Activated naive CD4-positive, alpha-beta T cell (primary cell): ENCODE measurements at places on chromosomes 1 and 21.

- no peak for DNase-seq
Measured at GRCh38 chr1:31110846-31111245, 45.3 kb upstream of the PUM1 start.

DNA sequence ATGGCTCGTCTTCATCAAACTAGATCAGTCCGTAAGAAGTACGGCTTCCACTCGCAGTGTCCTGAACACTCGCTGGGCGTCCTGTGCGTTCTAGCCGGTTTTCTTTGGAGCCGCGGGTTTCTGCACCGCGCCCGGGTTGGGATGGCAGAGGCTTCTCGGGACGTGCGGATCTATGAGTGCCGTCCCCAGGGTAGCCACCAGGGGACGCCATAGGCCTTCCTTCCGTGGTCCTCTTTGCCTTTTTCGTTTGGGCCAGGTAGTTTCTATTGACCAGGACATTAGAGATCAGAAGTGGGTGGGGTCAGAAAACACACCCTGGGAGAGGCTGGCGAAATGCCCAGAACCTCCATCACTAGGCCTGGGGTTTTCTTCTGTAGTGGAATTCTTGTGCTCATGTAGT lies 273.8 kb downstream of the FAM72C start:
- no peak for DNase-seq

- no peak for DNase-seq
Measured at GRCh38 chr1:164794356-164794755, 235.4 kb downstream of the PBX1 start.

GRCh38 chr1:63668298-63668697 lies 75.1 kb downstream of the PGM1 start:
- DNase-seq = no peak

- DNase-seq = no peak
Measured at GRCh38 chr21:45309069-45309986, 21.6 kb upstream of the POFUT2 start.

GRCh38 chr1:65042467-65042866 lies 76.1 kb upstream of the JAK1 start:
- DNase-seq = no peak

- no peak for DNase-seq
Measured at GRCh38 chr1:110986407-110986891, 22.7 kb upstream of the LRIF1 start.

DNA sequence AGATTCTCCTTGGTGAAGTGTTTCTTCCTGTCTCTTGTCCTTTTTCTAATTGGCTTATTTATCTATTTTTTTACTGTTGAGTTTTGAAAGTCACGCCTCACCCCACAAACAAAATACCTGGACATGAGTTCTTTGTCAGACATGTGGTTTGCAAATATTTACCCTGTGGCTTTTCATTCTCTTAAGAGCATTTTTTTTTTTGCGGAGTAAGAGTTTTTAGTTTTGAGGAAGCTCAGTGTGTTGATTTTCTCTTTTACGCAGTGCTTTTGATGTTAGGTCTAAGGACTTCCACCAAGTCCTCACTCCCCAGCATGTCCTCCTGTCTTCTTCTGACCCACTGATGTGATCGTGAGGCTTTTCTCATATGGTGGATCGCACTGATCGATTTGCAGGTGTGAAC lies 7.6 kb downstream of the DFFB start:
- DNase-seq = no peak

DNA sequence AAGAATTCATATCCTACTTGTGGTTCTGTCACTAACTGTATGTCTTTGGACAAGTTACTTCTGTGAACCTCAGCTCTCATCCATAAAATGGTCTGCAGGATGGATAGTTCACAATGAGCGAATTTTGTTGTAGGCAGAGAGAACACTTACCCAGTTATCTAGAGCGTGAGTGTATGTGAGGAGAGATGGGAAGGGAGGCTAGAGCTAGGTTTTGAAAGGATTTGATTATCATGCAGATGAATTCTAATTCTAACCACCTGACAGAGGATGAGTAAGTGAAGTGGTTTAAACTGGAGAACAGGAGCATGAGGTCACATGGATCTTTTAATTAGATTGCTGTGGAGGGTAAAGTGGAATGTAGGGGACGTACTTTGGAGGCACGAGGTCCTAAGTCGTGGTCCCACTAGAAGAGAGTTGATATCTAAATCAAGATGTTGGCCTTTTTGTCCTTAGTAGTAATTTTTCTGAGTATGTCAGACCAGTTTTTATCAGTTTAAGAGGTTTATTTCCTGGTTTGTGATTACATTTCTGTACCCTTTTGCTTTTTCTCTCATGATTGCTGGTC lies 5.0 kb downstream of the SUCO start:
- DNase-seq = no peak

GRCh38 chr1:71920556-71920955 lies 361.8 kb downstream of the NEGR1 start:
- DNase-seq = no peak

DNA sequence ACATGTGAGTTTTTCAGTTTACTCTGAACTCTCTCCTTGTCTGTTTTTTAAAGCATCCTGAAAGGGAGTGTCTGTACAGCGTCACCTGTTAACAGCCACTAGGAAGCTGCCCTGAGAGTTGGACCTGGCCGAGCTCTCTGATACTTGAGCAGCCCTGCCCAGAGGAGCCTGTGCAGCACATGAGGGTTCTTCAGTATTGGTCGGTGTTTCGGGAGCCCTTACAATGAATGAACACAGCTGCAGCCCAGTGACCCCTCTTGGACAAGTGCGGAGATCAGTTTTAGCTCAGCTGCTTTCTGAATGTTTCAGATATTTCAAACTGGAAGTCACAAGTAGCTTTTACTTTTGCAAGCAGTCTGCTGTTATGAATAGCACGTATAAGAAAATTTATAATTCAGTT lies 39.2 kb downstream of the ADARB1 start:
- DNase-seq = no peak

- DNase-seq = no peak
Measured at GRCh38 chr1:41777695-41778094, 141.0 kb downstream of the HIVEP3 start.

DNA sequence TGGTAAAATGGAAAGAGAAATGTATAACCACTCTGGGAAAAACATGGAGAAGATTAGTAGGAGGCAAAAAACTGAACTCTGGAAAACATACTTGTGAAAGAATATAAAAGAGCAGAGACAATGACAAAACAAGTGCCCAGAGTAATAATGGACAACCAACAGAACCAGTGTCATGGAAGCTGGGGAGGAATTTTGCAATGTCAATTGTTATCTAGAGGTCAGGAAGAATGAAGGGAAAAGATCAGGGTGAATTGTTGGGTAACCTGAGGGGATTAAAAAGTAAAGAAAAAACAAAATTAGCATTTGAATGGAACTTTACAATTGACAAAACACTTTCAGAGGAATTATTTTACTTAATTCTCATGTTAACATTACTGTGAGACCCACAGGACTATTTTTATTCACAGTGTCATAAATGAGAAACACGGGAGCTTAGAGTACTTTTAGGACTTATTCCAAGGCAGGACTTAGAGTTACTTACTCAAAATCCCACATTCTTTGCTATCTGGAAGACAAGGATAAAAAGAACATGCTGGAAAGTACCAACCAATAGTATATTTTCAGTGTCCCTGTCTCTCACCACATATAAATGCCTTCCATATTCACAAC lies 19.5 kb downstream of the JAM2 start:
- no peak for DNase-seq

DNA sequence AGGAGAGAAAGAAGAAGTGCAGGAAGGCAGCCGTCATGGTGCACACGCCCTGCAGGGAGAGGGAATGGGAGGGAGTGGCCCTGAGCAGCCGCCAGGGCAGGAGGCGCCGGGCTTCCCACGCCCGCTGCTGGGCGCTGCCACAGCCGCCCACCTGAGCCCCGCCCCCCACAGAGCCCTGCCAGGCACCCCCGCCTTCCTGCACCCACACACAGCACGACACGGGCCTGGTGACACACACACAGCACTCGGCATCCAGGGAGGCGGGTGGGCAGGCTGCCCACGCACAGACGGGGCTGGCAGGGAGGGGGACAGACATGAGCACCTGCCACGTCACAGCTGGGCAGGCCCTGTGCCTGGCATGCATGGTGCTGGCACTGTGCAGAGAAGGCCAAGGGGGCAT lies 27.5 kb downstream of the ADGRB2 start:
- no peak for DNase-seq

DNA sequence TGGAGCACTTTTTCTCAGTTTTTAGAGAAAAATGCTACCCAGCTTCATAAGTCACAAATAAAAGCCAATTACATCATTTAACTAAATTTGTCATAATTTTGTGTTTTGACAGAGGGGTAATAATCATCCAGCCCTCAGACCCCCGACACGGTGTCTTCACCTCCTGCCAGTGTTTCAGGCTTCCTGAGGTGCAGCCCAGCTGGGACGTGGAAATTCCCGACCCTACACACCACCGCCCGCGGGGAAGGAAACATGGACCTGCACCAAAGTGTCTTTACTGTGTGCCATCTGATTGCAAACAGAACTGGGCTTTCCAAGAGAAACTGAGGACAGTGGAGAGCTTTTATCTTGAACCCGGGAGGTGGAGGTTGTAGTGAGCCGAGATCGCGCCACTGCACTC lies 7.7 kb upstream of the INAVA start:
- no peak for DNase-seq

GRCh38 chr1:9320520-9321479 lies 28.1 kb downstream of the SPSB1 start:
- no peak for DNase-seq

- no peak for DNase-seq
Measured at GRCh38 chr1:100584761-100585745, 47.1 kb downstream of the GPR88 start.

GRCh38 chr1:147389532-147390184 lies 147.2 kb downstream of the CHD1L start:
- no peak for DNase-seq

- no peak for DNase-seq
Measured at GRCh38 chr21:36552434-36552785, 72.5 kb upstream of the CLDN14 start.

DNA sequence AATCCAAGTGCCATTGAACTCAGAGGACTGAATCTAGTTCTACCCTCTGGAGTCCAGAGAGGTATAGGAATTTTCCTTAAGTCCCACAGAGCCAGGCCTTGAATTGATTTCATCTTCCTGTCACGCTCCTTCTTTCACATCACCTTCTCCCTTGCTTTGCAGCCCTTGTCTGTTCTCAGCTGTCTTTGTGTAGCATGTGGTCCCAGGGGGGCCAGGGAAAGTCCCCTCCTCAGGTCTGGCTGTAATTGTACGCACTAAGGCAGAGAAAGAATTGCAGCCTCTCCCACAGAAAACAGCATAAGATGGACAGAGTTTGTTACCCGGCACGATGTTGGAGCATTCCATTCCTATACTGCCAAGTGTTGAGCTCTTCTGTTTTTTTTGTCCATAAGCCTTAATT lies 153.6 kb downstream of the FAM78B start:
- no peak for DNase-seq

GRCh38 chr1:246306415-246307037 lies 200.6 kb downstream of the SMYD3 start:
- no peak for DNase-seq

DNA sequence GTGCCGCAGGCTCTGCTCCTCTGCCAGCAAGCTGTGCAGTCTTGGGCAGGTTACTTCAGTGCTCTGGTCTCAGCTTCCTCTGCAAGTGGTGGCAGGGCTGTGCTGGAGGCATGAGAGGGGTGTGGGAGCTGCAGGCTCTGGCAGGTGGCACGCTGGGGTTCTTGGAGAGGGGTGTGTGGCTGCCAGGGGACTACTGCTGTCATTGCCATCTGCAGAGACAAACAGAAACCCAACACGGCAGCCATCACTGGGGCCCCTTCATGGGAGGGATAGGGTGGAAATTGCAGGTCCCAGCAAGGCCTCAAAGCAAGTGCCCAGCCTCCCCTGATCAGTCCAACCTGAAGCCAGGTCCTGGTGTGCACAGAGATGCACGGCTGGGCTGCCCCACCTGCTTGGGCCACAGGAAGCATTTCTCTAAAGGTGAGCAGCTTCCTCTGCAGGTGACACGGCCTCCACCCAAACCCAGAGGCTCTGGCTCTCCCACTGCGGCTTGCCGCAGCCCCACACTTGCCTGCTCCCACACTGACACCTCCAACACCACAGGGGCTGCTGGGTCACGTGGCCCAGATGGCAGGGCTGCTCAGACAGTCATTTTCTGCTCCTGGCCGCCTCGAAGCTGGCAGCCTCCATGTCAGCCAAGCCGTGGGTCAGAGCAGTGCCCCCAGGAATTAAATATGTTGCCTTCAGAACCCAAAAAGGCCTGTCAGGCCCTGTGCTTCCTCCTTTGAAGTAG lies 4.1 kb upstream of the COL6A2 start:
- DNase-seq = no peak

DNA sequence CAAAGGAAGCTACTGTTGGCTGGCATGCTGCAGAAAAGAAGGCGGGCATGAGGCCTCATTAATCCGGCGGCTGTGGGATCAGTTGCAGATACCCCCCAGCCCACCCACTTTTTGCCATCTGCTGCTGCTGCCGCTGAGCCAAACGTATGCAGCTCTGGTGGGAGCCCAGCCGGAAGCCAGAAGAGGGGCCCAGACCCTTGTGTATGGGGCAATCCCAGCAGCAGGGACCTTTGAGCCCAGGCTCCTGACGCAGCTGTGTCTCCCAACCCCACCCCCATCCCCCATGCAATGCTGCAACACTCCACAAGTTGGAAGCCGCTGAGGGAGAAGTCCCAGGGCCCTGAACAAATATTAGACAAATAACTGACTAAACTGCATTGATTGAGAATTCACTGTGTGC lies 106.0 kb downstream of the ELAVL4 start:
- no peak for DNase-seq

DNA sequence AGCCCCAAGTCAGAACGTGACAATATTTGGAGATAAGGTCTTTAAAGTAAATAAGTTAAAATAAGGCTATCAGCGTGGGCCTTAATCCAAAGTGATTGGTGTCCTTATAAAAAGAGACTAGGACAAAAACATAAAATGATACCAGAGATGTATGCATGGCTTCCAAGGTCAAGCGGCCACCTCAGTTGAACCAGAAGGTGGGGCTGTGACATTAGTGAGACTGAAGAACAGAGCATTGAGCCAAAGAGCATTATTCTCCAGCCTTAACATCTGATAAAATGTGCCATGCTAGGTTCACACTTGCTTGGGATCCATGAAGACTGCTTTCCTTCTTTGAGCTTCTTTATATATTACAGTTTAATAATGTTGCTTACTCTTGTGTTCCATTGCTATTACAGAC lies 554.6 kb downstream of the PLA2G4A start:
- no peak for DNase-seq

- no peak for DNase-seq
Measured at GRCh38 chr1:21435646-21436487, 4.1 kb upstream of the NBPF3 start.

- no peak for DNase-seq
Measured at GRCh38 chr1:151175863-151176262, at the start of gene TMOD4. Gene TMOD4, minus strand, starts transcription at chr1:151175981. Its CDS starts 1,106 bp downstream, at chr1:151174875.

DNA sequence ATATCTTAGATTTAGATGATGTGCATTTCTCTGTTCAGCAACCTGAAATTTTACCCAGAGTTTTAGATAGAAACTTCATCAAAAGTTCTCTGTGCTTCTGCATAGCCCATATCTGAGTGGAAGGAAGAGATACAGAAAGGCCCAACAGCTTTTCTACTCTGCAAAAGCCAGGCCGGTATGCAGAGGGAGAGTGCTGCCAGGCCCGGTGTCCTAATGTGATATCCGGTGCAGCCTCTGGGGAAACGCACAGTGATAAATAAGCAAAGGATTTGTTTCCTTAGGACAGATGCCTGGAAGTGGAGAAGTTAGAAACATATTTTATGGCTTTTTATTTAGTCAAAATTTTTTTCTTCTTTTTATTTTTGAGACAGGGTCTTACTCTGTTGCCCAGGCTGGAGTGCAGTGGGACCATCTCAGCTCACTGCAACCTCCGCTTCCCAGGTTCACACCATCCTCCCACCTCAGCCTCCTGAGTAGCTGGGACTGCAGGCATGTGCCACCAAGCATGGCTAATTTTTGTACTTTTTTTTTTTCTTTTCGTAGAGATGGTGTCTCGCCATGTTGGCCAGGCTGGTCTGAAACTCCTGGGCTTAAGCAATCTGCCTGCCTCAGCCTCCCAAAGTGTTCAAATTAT lies 145.8 kb downstream of the PATJ start:
- no peak for DNase-seq
